NCI-H1417 treated with DMSO at 0.1 percent for 48 hours (cell line): ENCODE measurements at places on chromosomes 16 and 17.

- DNase-seq, result no peak
Observed at GRCh38 chr17:50139950-50140885, 10.3 kb upstream of the SAMD14 start.

DNA sequence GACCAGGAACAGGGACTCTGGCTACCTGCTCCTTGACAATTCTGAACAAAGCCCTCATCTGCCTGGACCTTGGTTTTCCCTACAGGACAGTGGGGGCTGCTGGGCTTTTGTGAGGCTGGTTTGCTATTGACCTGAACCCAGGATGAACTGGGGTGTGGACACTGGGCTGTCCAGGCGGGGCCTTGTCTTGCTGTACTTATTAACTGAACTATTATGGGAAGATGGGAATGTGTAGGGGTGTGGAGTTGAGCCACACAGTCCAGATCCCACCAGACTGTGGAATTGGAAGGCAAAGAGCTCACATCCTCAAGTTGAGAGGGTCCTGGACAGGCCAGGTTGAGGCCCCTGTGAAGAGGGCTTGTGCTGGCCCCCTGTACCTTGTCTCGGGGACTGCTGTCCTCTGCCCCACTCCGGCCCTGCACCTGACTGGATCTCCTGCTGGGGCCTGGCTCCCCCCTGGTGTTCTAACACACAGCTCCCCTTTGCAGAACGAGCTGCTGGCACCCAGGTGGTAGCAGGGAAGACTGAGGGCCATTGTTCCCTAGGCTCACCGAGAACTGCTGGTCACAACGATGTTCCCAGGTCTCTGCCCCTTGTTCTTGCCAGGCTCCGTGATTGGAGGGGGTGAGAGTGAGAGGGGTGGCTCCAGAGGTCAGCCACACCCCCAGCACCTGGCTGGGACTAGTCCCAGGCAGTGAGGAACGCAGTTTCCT lies 51.8 kb upstream of the CDC42EP4 start:
- no peak for DNase-seq

GRCh38 chr16:67399218-67399733 lies 6.0 kb upstream of the TPPP3 start:
- DNase-seq, result no peak

DNA sequence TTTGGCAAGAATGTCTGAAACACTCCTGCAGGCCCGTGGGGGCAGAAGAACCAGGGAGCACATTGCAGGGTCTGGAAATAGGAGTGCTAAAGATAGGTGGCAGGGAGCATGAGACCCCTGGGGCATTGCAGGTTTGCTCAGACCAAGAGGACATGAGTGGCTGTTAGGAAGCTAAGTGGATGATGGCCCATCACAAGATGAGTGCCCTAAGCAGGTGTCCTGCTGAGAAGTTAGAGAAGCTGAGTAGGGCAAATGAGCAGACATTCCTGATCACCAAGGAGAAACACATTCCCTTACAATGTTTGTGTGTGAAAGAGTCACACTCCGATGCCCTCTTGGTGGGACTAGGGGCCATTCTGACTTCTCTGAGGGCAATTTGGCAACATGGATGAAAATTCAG lies 9.9 kb downstream of the MLYCD start:
- no peak for DNase-seq

DNA sequence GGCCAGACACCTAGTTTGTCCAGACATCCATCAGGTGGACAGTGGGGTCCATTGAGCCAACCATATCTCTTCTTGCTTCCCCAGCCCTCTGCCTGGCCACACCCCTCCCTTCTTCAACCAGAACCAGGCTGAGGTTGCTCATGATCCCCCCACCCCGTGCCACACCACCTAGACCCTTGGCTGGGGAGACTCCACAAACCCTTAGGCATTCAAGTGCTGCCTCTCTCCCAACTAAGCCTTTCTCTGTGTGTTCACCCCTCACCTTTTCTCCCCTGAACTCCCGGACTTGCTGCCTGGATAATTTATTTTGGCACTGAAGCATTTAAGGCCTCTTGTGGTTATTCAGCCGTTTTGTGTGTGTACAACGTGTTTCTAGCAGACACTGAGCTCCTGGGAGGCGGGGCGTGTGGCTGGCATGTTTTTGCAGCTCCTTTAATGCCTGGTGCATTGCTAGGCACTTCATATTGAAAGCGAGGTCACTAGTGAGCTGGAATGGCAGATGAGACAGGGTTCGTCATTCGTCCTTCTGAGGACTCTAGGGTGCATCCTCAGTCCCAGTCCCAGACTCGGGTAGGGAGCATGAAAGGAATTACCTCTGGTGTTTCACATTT lies 28.7 kb downstream of the CACNA1G start:
- no peak for DNase-seq

GRCh38 chr16:5541356-5541755 lies 443.8 kb upstream of the EEF2KMT start:
- no peak for DNase-seq

DNA sequence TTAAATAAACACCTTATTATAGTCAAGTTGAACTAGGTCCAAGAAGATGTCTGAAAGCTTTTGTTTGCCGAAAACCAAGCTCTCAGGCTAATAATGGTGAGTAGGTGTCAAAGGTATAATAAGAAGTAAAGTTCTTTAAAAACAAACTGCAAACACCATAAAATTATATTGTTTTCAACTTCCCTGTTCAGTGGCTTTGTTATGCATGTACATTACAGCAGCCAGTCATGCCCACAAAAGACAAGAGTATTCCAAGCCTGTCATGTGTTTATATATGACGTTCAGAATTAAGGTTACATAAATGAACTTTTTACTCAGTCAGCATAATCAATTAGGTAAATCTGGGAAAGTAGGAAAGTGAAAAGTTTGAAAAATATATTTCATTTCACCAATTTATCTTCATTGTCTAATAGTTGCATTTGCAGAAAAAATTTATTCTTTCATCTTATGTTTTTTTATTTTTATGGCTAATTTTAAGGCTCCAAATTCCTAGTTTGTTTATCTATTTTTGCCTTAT lies 928.7 kb upstream of the SOX9 start:
- DNase-seq, result no peak

DNA sequence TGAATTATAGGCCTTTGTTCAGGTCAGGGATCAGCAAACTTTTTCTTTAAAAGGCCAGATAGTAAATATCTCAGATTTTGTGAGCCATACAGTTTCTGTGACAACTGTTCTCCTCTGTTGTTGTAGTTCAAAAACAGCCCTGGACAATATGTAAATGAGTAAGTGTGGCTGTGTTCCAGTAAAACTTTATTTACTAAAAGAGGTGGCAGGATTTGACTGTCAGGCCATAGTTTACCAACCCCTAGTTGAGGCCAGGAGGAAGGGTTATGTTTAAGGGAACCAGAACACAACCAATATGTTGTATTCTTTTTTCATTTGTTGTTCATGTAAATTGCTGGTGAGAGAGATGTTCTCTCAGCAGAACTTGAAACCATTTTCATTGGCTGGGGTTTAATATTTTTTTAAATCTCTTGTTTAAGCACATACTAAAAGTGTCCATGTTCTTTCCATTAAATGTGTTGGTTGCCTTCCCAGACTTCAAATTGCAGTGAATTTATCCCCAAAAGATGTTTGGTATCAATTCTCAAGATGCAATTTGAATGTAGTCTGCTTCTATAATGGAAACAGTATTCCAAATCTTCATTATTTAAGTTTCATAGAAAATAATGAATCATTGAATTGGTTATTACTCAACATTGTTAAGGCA lies 260.3 kb downstream of the FTO start:
- DNase-seq, result no peak

DNA sequence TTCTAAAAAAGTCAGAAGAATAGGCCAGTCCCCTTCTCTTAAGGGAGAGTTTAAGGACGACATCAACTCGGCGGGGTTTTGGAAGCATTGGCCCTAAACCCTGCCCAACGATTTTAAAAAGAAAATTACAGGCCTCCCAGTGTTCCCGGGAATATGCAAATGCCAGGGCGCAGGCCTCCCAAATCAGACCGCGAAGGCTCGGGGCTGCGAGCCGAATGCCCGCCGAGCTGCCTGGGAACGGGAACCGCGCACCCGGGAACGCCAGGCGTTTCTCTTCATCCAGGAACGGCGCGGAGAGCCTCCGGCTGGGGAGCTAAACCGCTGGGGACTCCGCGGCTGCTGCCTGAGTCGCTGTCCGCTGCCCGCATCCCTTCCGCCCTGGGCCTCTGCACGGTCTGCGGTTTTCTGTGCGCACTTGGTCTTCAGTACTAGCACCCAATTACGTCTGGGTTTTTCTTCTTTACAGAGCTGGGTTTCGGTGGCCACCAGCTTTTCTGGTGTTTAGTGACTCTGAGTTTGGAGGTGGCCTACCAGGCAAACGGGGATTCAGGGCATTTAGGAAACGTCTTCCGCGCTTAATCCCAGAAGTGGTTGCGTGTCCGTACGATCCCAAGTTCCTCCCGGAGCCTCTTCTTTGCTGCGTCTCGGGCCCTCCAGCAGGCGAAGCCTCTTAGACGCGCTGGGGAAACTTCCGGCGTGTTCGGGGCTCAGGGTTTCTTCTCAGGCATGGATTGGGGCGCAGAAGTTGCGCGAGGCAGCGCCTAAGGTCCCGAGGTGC lies 5.7 kb downstream of the IRX5 start:
- no peak for DNase-seq

GRCh38 chr16:66261826-66262225 lies 104.7 kb upstream of the CDH5 start:
- no peak for DNase-seq

DNA sequence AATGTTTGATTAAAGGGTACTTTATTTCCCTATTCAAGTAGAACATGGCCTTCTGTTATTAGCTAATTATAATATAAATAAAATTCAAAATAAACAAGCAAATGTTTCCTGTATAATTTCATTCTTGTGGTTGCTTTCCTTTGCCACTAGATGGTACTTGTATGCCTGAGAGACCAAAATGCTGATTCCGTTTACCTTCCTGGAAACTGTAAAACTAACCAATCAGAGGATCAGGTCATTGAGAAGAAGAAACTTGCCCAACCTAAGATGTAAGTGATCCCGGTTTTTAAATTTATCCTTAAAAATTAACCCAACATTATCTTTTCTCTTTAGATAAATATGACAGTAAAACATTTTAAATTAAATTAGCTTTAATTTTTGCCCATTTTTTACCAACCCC lies 8.1 kb upstream of the ABCA5 start:
- no peak for DNase-seq

DNA sequence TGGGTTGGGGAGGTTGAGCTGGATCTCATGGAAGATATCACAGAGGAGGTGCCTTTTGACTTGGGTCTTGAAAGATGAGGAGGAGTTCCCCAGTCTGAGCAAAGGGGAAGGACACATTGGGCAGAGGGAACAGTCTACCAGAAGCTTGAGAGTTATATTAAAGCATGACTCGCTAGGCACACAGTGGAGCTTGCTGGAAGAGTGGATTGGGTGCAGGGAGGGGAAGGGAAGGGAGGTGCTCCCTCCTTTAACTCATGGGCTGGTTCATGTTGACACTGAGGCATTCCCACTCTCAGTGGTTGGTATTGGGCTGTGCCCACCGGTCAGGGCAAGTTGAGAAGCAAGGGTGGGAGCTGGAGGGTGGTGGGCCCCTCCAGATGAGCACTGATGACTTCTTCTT lies 5.9 kb downstream of the TMEM98 start:
- no peak for DNase-seq

DNA sequence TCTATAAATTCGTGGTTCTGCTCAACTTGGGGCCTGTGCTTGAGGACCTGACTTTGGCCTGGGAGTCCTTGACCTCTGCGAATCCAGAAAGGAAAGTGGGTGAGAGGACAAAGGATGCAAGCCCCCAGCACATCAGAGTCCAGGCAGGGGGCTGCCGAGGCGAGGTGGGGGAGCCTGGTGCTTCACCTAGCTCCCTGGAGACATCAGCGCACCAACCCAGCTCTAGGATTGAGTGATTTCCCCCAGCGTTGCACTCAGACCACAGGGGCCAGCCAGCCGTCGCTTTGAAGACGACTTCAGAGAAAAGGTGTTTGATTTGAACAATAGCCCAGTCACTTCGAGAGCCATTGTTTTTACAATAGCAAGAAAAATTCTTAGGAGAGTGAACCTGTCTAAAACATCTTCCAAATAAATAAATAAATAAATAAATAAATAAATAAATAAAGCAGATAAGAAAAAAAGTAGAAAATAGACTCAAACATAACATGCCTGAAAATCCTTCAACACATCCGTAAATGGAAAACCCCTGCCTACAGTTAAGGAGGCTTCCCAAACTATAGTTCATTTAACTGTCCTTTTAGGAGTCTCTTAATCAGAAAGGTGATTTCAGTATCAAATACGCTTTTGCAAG lies 180.9 kb downstream of the RBFOX3 start:
- DNase-seq, result no peak

GRCh38 chr17:32286518-32286900 lies 20.9 kb downstream of the RHBDL3 start:
- DNase-seq, result no peak

- DNase-seq, result no peak
Observed at GRCh38 chr17:3802461-3803307, 1.7 kb upstream of the ITGAE start.

DNA sequence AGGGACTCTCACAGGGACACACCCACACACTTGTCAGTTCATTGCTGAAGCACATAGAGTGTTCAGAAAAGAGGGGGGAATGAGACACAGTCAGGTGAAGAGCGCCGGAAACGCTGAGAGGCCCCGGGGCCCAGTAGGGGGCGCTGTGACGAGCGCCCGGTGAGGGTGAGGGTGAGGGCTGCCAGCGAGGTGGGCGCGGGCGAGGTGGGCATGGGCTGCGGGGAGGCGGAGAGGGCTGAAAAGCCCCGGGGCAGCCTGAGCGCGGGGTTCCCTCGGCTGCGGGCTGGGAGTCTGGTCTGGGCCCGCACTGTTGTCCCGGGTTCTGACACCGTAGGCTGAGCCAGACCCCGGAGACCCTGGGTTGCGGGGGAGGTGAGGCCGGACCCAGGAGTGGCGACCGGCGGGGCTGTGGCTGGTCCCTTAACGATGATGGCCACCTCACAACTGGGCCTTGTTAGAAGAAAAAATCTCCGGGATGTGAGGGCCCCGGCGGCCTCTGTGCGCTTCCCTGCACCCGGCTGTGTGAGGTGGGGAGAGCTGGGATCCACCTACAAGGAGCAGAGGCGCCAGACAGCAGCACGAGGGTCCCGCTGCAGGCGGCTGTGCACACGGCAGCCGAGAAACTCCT lies 91.4 kb downstream of the C16orf78 start:
- no peak for DNase-seq

GRCh38 chr17:17030515-17031211 lies 11.6 kb upstream of the MPRIP start:
- no peak for DNase-seq

DNA sequence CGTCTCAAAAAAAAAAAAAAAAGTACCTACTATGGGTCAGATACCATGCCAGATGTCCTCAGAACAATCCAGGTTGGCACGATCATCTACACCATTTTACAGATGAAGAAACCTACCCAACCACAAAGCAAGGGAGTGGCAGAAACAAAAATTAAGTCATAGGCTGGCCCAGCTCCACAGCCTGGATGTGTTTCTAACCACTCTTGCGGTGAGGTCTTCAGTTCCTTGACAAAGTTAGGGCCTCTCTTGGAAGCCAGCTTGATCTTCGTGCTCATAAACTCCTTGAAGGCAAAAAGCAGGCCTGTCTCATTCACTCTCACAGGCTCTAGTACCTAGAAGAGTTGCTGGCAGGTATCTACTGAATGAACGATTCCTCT lies 6.2 kb downstream of the GGA2 start:
- no peak for DNase-seq
